Heart right ventricle (tissue), 16 donors: ENCODE measurements at places on chromosomes 5 and 9. TPM values are rescaled to one million over a fixed set of nuclear protein-coding genes. Genes with fewer than 3 reads are reported as not detected.

DNA sequence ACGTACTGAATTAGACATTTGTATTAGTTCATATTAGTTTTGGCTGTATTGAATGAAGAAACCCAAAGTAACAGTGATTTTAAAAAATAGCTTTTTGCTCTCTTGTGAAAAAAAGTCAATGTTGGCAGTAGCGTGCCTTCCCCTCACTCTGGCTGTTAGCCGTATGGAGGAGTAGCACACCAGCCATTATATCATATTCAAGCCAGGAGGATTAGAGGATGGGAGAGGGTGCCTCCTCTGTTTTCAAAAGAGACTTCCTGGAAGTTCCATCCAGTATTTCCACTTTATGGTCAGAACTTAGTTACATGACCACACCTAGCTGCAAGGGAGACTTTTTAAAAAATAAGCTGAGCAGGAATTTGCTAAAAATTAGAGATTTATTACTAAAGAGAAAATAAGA is 41.2 kb downstream of the GPR21 start:
- no peak overlapping the region for H3K4me3 ChIP-seq
- DNase-seq, result no peak
- H3K36me3 ChIP-seq, result peaks cover 97% of the 10 kb centered on the region
- H3K4me1 ChIP-seq, result no peaks in the 10 kb centered on the region

- H3K4me3 ChIP-seq, result no peak overlapping the region
- no peak overlapping the region for H3K27ac ChIP-seq
- DNase-seq, result no peak
Measured at GRCh38 chr9:92720209-92720765, 44.3 kb downstream of the BICD2 start.

DNA sequence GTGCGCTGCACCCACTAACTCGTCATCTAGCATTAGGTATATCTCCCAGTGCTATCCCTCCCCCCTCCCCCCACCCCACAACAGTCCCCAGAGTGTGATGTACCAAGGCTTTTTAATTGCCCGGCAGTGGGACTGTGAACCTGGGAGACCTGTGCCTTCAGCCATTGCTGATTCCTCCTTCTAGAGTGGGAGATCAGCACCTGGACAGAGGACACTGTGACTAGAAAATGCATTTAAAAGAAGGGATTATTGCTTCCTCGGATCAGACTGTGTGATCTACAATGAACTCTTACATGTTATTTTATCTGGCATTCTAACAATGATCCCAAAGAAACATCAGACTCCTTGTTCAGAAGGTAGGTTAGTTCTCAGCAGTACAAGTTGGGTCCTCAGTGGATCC is 25.9 kb downstream of the CTSL start:
- no peak overlapping the region for H3K4me3 ChIP-seq
- no peak for DNase-seq
- H3K27ac ChIP-seq, result no peak overlapping the region

DNA sequence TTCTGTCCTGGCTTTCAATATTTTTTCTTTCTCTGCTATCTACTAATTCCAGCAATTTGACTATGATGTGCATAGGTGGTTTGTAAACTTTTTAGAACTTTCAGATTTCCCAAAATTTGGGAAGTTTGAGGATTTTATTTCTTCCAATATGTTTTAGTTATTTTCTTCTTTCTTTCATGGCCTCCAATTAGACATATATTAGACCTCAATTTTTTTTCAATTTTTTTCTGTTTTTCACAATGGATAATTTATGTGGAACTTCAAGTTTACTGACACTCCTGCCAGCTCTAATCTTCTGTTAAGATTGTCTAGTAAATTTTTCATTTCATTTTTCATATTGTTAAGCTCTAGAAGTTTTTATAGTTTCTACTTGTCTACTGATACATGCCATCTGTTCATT is 163.3 kb downstream of the SAXO1 start:
- no peak overlapping the region for H3K27ac ChIP-seq
- no peak for DNase-seq
- no peaks in the 10 kb centered on the region for H3K27me3 ChIP-seq
- no peaks in the 10 kb centered on the region for H3K4me1 ChIP-seq
- no peak overlapping the region for H3K4me3 ChIP-seq
- no peaks in the 10 kb centered on the region for H3K36me3 ChIP-seq

GRCh38 chr9:4084435-4084818 is 215.4 kb downstream of the GLIS3 start:
- peak; percentile 13 for DNase-seq
- no peak overlapping the region for H3K4me3 ChIP-seq
- peaks cover 16% of the 10 kb centered on the region for H3K4me1 ChIP-seq
- no peaks in the 10 kb centered on the region for H3K36me3 ChIP-seq
- no peaks in the 10 kb centered on the region for H3K27me3 ChIP-seq

- H3K27ac ChIP-seq, result no peak overlapping the region
- DNase-seq, result no peak
- no peaks in the 10 kb centered on the region for H3K36me3 ChIP-seq
- no peak overlapping the region for H3K4me3 ChIP-seq
Measured at GRCh38 chr5:2298781-2299180, 416.1 kb upstream of the IRX4 start.

DNA sequence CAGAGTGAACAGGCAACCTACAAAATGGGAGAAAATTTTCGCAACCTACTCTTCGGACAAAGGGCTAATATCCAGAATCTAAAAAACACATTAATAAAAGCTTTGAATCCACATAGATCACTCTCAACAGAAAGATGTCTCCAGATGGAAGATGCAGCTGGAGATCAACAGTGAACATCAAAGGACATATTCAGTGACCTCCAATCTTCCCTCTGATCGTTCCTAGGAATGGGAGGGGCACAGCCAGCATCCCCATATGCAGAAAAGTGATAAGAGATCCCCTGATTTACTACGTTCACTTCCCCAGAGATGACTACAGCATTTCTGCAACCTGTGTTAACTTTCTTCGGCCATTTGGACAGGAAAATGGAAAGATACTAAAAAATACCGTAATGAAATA is 21.2 kb downstream of the OXCT1 start:
- H3K4me3 ChIP-seq, result no peak overlapping the region
- H3K4me1 ChIP-seq, result no peaks in the 10 kb centered on the region
- H3K27me3 ChIP-seq, result no peaks in the 10 kb centered on the region
- H3K27ac ChIP-seq, result no peak overlapping the region
- DNase-seq, result no peak

- DNase-seq, result no peak
- no peak overlapping the region for H3K27ac ChIP-seq
- no peaks in the 10 kb centered on the region for H3K36me3 ChIP-seq
- H3K4me1 ChIP-seq, result peaks cover 44% of the 10 kb centered on the region
- H3K27me3 ChIP-seq, result no peaks in the 10 kb centered on the region
Measured at GRCh38 chr5:14217587-14217986, 74.4 kb downstream of the TRIO start.

GRCh38 chr9:75128535-75128934 is 40.2 kb downstream of the OSTF1 start:
- no peak for DNase-seq
- no peak overlapping the region for H3K4me3 ChIP-seq
- H3K27me3 ChIP-seq, result no peaks in the 10 kb centered on the region
- H3K36me3 ChIP-seq, result peaks cover 8% of the 10 kb centered on the region

DNA sequence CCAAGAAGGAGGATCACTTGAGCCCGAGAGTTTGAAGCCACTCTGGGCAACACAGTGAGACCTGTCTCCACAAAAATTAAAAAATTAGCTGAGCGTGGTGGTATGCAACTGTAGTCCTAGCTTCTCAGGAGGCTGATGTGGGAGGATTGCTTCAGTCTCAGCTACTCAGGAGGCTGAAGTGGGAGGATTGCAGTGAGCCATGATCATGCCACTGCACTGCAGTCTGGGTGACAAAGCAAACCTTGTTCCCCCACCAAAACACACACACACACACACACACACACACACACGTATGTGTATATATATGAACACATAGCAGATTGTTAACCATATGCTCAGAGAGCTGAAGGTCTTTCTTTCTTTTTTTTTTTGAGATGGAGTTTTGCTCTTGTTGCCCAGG is 157.5 kb upstream of the MAST4 start:
- DNase-seq, result no peak
- peak overlapping the region; percentile 81 for H3K27ac ChIP-seq
- peak overlapping the region; percentile 34 for H3K4me3 ChIP-seq
- no peaks in the 10 kb centered on the region for H3K27me3 ChIP-seq

DNA sequence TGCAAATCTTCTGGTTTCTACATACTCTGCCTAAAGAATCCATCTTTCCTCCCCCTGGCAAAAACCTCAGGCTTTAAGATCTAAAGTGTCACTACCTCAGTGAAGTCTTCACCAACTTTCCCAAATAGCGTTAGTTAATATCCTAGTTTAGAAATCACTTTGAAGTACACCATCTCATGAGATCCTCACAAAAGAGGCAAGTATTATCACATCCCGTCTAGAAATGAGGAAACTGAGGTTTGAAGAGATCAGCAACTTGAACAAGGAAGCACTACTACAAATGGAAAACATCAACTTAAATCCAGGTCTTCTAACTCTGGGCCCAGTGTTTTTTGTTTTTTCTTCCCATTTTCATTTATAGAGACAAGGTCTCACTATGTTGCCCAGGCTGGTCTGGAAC is 4.6 kb downstream of the AP3B1 start:
- DNase-seq, result no peak
- H3K36me3 ChIP-seq, result no peaks in the 10 kb centered on the region
- no peaks in the 10 kb centered on the region for H3K27me3 ChIP-seq
- H3K4me3 ChIP-seq, result no peak overlapping the region

- H3K4me1 ChIP-seq, result no peaks in the 10 kb centered on the region
- H3K4me3 ChIP-seq, result no peak overlapping the region
- no peak overlapping the region for H3K27ac ChIP-seq
- DNase-seq, result no peak
Measured at GRCh38 chr9:130483371-130483971, 38.7 kb downstream of the ASS1 start.

DNA sequence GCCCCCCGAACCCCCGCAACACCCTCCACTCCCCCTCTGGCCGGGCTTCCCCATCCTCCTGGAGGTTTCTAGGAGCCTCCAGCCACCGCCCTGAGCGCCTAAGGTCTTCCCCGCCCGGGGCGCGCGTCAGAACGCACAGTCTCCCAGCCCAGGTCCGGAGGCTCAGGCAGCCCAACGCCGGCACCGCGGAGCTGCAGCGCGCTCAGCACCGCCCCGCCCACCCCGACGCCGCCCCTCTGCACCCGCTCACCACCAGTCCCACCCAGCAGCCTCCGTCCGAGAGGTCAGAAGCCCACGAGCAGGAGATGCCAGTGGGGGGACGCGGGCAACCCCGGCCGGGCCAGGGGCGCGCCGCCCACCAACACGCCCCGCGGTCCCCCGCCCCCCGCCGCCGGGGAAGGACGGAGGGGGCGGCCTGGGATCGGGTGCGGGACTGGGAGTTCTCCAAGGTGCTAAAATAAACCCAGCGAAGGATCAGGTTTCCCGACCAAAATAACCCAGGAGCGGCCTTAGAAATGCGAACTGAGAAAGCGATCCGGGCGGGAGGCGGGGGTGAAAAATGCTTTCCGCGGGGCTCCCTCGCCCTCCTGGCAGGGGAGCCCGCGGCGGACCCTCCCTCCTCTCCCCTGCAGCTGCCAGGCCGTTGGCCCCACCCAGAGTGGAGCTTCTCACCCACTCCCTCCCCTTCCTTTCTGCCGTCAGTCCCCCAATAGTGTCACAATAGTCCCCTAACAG is 6.5 kb upstream of the FAM78A start:
- DNase-seq, result peak; percentile 55
- H3K4me3 ChIP-seq, result peak overlapping the region; percentile 9

GRCh38 chr9:95174038-95174437 is 143.5 kb downstream of the FANCC start:
- no peak overlapping the region for H3K4me3 ChIP-seq
- no peaks in the 10 kb centered on the region for H3K4me1 ChIP-seq
- no peak overlapping the region for H3K27ac ChIP-seq
- no peaks in the 10 kb centered on the region for H3K27me3 ChIP-seq

FAM114A2 gene
- total RNA-seq, result 38.8 TPM

DAB2IP gene
- total RNA-seq, result 54.0 TPM

ST8SIA4 gene
- 5.6 TPM for total RNA-seq

PCDHA1 gene
- not detected for total RNA-seq

SLC36A2 gene
- total RNA-seq, result 1.8 TPM

LRRC70 gene
- total RNA-seq, result 1.8 TPM

GPR150 gene
- not detected for total RNA-seq
